Right lung (tissue), 10 donors: ENCODE measurements at places on chromosomes 3 and 15.

GRCh38 chr15:60352525-60352924, 45.3 kb downstream of the ANXA2 start:
- no peak for DNase-seq

- DNase-seq, result no peak
Observed at GRCh38 chr3:141808586-141808985, 45.4 kb downstream of the GRK7 start.

DNA sequence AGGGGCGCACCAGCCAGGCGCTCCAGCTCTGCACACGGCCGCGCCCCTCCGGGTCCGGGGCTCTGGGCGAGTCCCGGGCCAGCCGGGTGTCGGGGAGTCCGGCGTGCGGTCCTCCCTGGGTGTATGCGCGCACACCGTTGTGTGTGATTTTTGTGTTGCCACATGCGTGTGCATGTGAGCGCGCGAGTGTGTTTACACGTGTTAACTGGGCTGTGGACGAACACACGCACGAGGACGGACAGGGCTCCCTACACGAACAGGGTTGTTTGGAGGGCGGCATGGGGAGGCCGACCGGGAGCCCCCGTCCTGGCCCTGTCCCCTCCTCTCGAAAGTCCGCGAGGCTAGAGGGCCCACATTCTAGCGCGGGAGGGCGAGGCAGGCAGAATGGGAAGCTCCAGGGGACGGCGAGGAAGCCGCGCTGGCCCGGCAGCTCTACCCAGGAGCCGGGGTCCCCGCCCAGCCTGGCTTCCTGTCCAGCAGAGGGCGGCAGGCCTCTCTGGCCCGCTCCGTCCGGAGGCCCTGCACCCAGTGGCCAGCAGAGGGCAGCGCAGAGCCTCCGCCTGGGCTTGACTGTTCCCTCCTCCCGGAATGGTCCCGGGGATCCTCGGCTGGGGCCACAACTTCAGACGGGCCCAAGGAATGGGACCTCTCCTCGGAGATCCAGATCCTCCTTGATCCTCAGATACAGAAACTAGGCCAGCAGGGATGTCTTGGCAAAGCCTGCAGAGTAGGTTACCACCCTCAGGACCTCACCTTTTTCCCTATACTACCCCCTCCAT, 611 bp upstream of the LINGO1 start:
- DNase-seq, result peak; percentile 82

- no peak for DNase-seq
Observed at GRCh38 chr3:146637871-146638270, 32.7 kb upstream of the PLSCR5 start.

DNA sequence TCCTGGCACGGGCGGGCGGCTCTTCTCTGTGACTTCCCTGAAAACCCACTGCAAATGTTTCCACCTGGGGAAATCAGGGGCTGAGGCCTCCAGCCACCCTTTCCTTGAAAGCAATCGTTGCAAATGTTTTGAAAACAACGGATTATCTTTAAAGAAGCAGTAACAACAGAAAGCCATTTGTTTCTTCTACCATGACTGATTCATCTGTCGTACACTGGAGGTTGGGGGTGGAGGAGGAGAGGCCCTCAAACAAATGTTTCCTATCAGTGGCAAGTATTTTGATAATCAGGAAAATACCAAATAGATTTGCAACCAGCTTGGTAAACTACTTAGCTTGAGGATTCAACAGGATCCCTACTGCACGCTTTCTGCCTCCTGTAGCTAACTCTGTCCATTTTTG, 114.9 kb downstream of the PDZRN3 start:
- no peak for DNase-seq

GRCh38 chr3:186614597-186615483, 2.0 kb downstream of the AHSG start:
- DNase-seq, result peak; percentile 66

DNA sequence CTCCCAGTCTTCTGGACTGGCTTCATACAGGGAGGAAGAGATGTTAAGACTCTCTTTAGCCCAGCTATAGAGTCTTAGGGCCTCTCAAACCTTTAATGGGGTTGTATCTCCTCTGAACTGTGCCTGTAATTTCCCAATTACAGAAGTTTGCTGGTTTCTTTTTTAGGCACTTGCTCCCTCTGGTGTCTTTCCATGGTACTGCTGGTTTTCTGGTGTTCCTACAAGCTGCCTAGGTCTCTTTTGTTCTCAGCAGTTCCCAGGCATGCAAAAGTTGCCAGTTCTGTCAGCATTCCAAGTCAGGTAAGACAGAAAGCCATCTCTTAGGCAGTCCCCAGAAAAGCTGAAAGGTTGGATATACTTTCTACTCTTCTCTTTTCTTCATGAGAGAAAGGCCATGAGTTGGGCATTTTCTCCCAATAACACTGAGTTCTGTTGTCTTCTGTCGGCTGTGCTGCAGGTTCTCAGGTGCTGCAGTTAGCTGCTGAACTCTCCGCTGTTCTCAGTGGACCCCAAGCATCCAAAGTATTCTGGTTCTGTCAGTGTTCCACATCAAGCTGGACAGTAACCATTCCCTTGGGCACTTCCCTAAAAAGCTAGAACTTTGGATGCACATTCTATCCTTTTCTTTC, 54.4 kb upstream of the EHHADH start:
- no peak for DNase-seq

GRCh38 chr3:181616088-181617070, 95.3 kb upstream of the SOX2 start:
- no peak for DNase-seq

- no peak for DNase-seq
Observed at GRCh38 chr15:67082007-67082536, 16.7 kb downstream of the SMAD3 start.

GRCh38 chr15:33872416-33873106, 95.7 kb upstream of the CHRM5 start:
- no peak for DNase-seq

DNA sequence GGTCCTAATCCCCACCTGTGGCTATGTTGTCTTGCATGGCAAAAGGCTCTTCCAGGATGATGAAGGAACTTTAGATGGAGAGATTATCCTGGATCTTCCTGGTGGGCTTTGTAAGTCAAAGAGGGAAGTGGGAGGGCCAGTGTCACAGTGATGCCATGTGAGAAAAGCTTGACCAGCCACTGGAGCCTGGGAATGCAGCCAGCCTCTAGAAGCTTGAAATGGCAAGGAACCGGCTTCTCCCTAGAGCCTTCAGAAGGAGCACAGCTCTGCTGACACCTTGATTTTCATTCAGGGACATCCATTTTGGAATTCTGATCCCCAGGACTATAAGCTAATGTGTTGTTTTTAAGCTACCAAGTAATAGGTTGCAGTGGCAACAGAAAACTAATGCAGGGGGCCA, 58.3 kb downstream of the CLEC3B start:
- no peak for DNase-seq

- peak; percentile 75 for DNase-seq
Observed at GRCh38 chr3:78645628-78646310, 1122.0 kb downstream of the ROBO1 start.

- DNase-seq, result peak; percentile 49
Observed at GRCh38 chr3:178568155-178568731, 32.0 kb downstream of the KCNMB2 start.

DNA sequence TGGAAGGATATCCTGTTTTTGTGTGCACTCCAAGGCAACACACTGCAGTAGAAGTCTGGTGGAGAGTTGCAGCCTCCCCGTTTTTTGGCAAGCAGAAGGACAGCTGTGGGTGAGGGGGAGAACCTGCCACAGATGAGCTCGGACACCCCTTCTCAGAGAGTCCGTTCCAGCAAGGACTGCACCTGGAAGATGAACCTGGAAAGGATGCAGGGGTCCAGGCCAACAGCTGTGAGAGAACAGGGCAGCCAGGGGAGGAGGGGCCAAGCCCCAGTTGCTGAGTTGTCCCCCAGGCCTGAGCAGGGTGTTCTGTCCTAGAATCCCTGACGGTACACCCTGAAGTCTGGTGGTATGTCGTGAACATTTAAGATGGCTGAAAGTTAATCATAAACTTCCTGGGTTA, 30.2 kb downstream of the ZXDC start:
- no peak for DNase-seq

DNA sequence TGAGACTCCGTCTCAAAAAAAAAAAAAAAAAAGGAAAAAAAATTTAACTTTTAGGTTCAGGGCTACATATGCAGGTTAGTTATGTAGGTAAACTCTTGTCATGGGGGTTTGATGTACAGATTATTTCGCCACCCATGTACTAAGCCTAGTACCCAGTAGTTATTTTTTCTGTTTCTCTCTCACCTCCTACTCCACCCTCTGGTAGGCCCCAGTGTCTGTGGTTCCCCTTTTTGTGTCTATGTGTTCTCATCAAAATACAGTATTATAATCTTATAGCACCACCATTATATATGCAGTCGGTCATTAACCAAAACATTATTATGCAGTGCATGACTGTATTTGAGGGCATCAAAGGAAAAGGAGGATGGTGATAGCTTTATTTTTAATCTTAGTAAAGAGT, 47.3 kb downstream of the CHP1 start:
- no peak for DNase-seq

DNA sequence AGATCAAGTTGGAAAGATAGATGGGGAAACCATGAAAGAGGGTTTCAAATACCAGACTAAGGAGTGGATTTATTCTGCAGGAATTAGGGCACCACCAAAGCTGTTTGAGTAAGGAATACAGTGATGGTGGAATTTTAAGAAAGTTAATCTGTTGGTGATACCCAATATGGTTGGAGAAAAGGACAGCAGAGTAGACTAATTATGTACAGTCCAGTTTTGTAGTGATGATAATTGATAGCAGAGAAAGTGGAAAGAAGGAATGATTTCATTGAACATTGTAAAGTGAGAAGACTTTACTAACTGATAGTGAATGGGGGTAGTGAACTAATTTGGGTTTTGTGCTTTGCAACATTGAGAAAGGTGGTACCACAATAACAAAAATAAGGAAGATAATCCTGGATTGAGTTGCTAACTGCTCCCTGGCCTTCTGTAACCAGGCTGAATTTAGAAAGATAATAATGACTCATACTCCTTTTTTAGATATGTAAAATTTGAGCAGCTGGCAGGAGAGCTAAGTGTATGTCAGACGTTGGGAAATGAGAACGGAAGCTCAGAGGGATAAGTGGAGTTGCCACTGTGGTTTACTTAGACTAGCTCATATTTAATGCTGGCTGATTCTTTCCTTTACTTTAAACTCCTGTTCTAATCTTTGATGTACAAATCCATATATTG, 16.9 kb downstream of the TCAIM start:
- DNase-seq, result no peak

DNA sequence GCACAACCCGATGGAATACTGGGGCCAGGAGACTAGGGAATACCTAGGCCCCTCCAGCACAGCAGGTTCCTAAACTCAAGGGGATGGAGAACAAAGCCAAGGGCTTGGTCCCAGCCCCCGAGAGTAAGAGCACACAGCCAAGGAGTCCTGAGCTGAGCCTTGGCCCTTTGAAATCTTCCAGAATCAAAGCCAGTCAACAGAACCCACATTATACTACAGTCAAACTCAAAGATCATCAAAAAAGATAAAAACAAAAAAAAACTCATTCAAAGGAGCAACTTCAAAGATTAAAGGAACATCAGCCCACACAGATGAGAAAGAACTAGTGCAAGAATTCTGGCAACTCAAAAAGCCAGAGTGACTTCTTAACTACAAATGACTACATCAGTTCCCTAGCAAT, 217.0 kb downstream of the ISL2 start:
- DNase-seq, result no peak

DNA sequence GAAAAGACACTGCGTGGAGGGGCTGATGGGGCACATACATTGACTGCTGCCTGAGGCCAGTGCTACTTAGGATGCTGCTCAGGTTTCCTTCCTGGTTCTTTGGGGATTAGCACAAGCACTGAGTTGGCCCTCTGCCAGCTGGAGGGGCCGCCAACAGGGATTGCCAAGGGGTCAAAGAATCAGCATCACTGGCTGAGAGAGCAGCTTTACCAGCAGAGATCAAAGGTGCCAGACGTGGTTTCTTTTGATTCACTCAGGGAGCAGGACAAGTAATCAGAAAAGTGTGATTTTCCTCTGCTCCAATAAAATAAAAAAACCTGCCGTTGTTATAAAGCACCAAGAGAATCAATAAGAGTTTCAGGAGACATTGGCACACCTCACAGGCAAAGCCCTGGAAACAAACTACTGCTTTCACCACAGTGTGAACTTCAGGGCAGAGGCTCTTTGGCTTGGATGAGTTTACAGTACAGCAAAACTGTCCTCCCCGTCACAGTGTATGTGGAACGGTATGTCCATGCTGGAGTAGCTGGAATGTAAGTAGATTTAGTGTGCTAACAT, 45.8 kb upstream of the FSIP1 start:
- DNase-seq, result no peak

GRCh38 chr3:43171748-43172147, 65.9 kb upstream of the POMGNT2 start:
- DNase-seq, result no peak

DNA sequence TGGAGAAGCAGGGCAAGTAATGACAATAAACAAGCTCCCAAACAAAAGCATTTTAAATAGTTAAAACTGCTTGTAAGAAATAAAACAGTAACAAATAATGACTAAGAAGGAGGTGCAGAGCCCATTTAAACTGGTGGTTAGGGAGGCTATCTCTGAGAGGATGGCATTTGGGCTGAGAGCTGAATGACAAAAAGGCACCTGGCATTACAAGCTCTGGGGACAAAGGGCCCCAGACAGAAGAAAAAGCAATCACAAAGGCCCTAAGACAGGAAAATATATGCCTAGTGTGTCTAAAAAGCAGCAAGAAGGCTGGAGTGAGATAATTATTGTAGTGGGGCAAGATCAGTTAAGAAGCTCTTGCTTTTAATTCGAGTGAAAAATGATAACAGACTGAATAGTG, 9.6 kb downstream of the TMEM39A start:
- DNase-seq, result no peak

DNA sequence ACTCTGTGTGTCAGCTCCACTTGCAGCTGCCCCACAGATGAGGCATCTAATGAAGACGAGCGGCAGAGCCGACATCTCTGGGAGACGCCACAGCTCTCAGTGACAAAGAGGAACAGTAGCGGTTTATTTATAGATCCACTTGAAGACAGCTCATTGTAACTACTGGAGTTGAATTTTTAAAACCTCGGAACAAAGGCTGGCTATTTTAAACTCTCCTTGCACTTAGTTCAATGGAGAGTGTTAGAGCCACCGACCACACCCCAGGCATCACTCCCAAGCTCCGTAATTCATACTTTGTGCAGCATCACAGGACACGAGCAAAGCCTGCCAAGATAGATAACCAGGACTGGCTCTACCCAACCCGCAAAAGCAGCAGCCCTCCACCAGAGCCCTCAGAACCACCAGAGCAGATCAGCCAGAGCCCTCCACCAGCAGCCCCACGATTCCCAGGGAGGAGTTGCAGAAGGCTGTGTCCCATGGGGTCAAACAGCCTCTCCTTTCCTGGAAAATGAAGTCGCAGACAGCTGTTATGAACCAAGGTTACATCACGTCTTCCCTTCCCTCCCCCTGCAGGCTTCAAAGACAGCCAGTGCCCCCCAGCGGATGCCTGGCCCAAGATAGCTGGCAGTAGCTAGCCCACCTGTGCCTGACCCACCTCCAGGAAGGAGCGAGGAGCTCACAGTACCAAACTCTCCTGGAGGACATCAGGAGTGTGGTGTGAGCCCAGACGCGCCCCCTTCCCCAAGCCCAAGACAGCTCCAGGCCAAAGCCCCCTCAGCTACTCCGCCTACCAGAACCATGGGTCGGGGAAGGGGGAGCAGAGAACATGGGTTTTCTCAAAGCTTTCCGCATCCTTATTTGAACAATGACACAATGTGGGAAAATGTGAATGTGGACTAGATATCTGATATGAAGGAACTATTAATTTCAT, 45.7 kb downstream of the POC1A start:
- DNase-seq, result no peak

GRCh38 chr3:12991481-12991837, 81.8 kb downstream of the IQSEC1 start:
- no peak for DNase-seq

- no peak for DNase-seq
Observed at GRCh38 chr3:123070510-123070909, 3.7 kb downstream of the PDIA5 start.
